ENCODE measurements at places on chromosomes 12 and 14. TPM values are rescaled to one million over a fixed set of nuclear protein-coding genes. Genes with fewer than 3 reads are reported as not detected.

DNA sequence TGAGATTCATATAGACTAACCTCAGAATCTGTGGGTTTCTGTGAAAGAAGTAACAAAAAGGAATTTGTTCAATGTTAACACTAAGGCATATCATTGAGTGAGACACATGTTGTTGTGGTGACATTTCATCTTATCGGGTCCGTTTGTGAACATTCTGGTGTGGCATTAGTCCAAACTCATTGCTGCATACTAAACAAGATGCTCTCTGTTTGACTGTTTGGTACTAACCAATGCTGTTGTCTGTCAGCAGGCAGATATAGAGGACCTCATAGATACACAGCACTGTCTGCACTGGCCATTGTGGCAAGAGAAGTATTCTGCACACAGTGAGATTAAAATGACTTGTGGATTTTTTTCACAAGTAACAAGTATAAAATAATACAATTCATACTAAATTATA, 41.2 kb downstream of the SLC25A21 start:
- no peaks in the 10 kb centered on the region for H3K27me3 ChIP-seq
- H3K27ac ChIP-seq: no peak overlapping the region
- no peaks in the 10 kb centered on the region for H3K4me1 ChIP-seq
- no peak overlapping the region for H3K4me3 ChIP-seq

GRCh38 chr12:76495556-76495955, 64.0 kb downstream of the OSBPL8 start:
- no peak overlapping the region for H3K27ac ChIP-seq
- no peaks in the 10 kb centered on the region for H3K27me3 ChIP-seq
- H3K36me3 ChIP-seq: no peaks in the 10 kb centered on the region
- DNase-seq: no peak
- H3K4me1 ChIP-seq: no peaks in the 10 kb centered on the region

DNA sequence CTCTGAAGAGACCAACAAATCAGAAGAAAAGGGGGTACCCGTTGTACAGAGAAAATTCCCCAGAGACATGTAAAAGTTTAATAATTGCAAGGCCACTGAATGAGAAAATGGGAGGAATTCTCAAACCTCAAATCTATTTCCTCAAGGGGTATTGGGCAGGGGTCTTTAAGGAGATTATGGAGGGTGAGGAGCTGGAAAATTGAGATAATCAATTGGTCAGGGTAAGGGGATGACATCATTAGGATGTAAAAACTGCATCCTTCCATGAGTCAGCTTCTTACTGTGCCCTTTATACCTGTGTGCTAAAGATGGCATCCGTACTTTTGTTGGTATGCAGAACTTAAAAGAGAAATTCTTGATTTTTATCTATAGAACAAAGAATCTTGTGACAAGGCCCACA, 641.5 kb downstream of the LRFN5 start:
- no peaks in the 10 kb centered on the region for H3K27me3 ChIP-seq
- no peak overlapping the region for H3K4me3 ChIP-seq
- no peaks in the 10 kb centered on the region for H3K4me1 ChIP-seq
- no peak overlapping the region for H3K27ac ChIP-seq

DNA sequence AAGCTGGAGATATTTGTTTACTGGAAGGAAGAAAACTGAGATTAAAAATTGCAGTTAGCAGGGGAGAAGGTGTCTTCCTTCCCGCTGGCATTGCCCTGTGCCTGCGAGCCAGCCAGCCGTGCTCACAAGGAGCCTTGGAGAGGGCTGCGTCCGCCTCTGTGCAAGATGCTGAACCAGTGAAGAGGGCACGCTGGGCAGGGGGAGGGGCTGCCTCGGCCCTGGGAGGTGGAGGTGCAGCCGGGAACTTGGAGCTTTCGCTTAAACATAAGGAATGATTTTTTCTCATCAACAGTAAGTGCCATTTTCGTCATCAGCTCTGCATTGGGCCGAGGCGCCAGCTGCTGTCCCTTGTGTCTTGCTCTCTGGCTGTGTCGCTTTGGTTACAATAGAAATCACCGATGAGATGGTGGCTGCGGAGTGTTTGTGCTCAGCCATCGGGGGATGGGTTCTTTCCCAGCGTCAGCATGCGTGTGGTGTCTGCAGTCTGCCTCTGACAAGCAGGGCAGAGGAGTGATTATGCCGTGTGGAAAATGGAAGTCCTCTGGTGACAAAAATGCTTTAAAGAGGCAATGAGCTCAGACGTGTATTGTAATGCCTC, 97.3 kb downstream of the ESR2 start:
- peaks cover 18% of the 10 kb centered on the region for H3K4me1 ChIP-seq
- no peak for DNase-seq
- no peak overlapping the region for H3K4me3 ChIP-seq
- H3K27ac ChIP-seq: no peak overlapping the region

- H3K4me1 ChIP-seq: no peaks in the 10 kb centered on the region
- no peak for DNase-seq
- no peaks in the 10 kb centered on the region for H3K36me3 ChIP-seq
- H3K27me3 ChIP-seq: no peaks in the 10 kb centered on the region
- H3K27ac ChIP-seq: no peak overlapping the region
- no peak overlapping the region for H3K4me3 ChIP-seq
Observed at GRCh38 chr14:100369019-100369418, 45.9 kb downstream of the SLC25A47 start.

DNA sequence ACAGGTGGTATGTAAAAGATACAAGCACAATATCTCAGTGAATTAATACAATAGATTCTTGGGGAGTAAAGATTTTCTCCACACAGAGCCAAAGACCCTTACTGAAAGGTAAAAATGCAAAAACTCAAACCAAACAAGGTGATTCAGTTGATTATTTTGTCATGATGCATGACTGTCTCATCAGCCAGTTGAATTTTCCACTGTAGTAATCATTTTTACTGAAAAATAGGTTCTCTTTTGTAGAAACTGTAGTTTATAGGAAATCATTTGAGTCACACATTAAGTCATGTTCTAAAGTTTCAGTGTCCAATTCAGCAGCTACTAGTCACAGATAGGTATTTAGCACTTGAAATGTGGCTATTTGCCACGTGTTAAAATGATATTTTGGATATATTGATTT, 53.6 kb downstream of the PPFIA2 start:
- no peak overlapping the region for H3K4me3 ChIP-seq
- no peak overlapping the region for H3K27ac ChIP-seq
- no peaks in the 10 kb centered on the region for H3K36me3 ChIP-seq
- H3K4me1 ChIP-seq: no peaks in the 10 kb centered on the region
- DNase-seq: no peak

DNA sequence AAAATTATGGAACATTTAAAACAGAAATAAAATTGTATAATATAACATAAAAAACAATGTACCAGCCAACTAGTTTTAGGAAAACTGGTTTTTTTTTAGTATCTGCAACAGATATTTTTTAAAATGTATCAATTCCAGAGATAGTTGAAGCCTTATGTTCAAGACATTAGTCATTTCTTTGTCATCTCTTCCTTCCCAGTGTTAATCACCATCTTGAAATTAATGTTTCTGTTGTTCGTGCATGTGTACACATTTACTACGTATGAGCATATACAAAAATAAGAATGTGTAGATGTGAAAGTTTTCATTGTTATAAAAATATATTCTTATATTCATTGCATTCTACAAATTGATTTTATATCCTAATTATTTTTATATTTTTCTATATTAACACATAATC, 1062.1 kb downstream of the SLC6A15 start:
- no peaks in the 10 kb centered on the region for H3K27me3 ChIP-seq
- no peak for DNase-seq
- H3K36me3 ChIP-seq: no peaks in the 10 kb centered on the region
- H3K27ac ChIP-seq: no peak overlapping the region

The LRFN5 gene
- not detected for total RNA-seq

The SLC25A47 gene
- total RNA-seq: not detected

The CIDEB gene
- total RNA-seq: 12.7 TPM

The CLIP1 gene
- 48.2 TPM for total RNA-seq

The HHIPL1 gene
- 0.04 TPM for total RNA-seq

The PMCH gene
- total RNA-seq: 2.0 TPM

The CD69 gene
- total RNA-seq: 67.1 TPM

The TAS2R10 gene
- total RNA-seq: 0.28 TPM

The DENR gene
- 79.3 TPM for total RNA-seq

The MYL2 gene
- not detected for total RNA-seq

The GZMH gene
- total RNA-seq: 131 TPM

The DLGAP5 gene
- 36.0 TPM for total RNA-seq

All from CD8-positive, alpha-beta memory T cell (primary cell).